Epithelial cell of proximal tubule (primary cell): ENCODE measurements at places on chromosomes 1 and 21. TPM values are rescaled to one million over a fixed set of nuclear protein-coding genes. Genes with fewer than 3 reads are reported as not detected.

TRIM63 gene
- total RNA-seq = not detected in 2 replicates

ARMH1 gene
- total RNA-seq = not detected in 2 replicates

SPATA6 gene
- total RNA-seq = 1.8 TPM in 2 replicates

FAM110D gene
- not detected in 2 replicates for total RNA-seq

GUCA2A gene
- total RNA-seq = not detected in 2 replicates

OLFML2B gene
- total RNA-seq = 1.7 and 9.0 TPM in 2 replicates

HAO2 gene
- total RNA-seq = not detected in 2 replicates

SLAMF9 gene
- total RNA-seq = not detected in 2 replicates

COL11A1 gene
- total RNA-seq = 3.3 and 8.2 TPM in 2 replicates

HUNK gene
- 1.6 and 2.8 TPM in 2 replicates for total RNA-seq

TTF2 gene
- 31.8 and 53.0 TPM in 2 replicates for total RNA-seq

RGS16 gene
- 0.36 and 0.81 TPM in 2 replicates for total RNA-seq

SHE gene
- total RNA-seq = under 0.01 TPM in 1 of 2 replicates, not detected in the other

CRP gene
- total RNA-seq = not detected in 2 replicates

- no peak for DNase-seq
These were observed 132.6 kb upstream of the CTTNBP2NL start for GRCh38 chr1:112263453-112263852.

DNA sequence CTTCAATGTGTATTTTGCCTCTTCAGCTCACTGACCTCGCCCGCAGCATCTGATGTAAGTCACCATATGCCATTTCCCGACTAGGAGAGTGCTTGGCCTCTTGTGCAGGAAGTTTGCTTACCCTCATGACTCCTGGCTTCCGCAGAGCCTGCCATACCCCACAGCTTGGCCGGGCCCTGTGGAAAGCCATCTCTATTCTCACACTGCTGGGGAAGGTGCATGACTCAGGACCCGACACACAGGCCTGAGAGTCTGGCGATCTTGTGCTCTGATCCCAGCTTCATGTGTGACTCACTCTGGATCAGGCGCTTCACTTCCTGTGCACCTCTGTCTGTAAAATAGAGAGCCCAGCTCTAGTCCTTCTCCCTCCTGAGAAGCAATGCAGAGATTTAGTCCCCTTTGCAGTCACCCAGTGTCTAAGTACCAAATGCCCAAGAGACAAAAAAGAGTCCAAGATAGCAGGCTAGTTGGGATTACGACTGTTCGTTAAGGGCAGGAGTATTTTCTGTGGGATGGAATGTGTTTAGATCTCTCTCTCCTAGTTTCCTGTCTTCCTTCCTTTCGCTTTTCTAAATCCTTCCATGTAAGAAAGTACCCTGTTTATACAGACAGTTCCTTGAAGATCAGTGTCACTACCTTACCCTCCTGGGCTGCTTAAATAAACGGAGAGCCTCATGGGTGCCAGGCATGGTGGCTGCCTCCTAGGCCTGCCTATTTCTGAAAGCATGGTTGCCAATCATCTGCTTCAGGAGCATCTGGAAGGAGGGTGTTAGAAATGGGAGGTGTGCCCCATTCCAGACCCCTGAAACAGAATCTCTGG lies 62.8 kb upstream of the KIF26B start:
- peak; percentile 90 for DNase-seq

DNA sequence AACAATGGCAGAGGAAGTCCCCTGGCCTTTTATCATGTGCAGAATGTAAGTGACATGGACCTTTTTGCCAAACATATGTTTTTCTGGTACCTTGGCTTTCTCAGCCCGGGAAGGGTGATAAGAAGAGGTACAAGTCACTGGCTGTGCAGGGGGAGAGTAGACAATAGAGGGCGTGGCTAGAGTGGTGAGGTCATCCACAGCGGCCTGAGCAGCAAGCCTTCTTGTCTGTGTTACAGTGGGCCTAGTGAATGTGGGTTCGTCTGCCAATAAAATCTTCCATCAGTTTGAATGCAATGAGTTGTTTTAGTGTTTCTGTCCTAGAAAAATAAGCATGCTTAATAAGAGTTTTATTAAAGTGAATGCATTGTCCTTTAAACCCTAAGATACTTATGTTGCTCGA lies 59.0 kb upstream of the PGD start:
- DNase-seq = no peak

- no peak for DNase-seq
These were observed 149.8 kb upstream of the TNR start for GRCh38 chr1:175893192-175893591.

DNA sequence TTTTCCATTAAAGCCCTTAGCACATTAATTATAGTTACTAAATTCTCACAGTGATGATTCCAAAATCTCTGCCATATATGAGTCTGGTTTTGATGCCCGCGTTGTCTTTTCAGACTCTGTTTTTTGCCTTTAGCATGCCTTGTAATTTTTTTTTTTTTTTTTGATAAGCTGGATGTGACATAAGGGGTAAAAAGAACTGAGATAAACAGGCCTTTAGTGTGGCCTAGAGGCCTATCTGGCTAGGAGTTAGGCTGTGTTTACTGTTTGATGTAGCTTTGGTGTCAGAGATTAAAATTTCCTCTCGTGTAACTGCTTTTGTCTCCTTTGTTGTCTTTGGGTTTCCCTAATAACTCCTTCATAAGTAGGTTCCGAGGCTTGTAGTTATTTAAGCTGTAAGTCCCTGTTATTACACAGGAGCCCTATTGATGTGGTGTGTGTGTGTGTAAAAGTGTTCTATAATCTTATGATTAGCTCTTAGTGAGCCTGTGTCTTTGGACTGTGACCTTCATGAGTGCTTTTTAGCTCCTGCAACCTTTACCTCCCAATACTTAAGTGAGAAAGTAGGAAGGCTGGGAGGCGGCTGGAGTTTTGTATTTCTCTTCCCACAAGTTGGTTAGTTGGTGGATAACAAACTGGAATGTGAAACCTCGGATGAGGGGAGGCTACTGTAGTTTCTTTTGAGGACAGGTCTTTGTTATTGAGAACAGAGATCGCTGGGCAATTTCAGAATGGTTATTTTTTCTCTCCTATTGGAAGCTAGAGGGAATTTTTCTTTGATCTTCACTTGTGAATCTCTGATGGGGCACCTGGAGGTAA lies 19.3 kb downstream of the HS2ST1 start:
- DNase-seq = no peak

GRCh38 chr1:226589008-226589733 lies 40.6 kb downstream of the STUM start:
- DNase-seq = no peak

DNA sequence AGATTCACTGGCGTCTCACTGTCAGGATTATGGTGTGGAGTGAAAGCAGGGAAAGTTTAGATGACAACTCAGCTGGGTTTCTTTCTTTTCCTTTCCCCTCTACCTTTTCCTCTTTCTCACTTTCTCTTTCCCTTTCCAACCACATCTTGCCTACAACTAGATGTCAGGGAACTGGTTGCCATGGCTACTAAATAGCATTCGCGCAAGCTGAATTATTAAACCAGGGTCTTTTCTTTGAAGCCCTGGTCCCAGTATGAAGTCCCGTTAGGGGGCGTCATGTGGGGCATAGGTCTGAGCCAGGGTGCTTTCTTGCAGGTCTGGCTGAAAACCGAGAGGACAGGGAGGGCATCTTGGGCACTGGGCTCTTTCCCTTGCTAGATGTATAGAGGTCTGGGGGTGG lies 168.4 kb upstream of the CACNA1E start:
- no peak for DNase-seq

- DNase-seq = no peak
These were observed 6.1 kb upstream of the EVA1C start for GRCh38 chr21:32406405-32406804.

DNA sequence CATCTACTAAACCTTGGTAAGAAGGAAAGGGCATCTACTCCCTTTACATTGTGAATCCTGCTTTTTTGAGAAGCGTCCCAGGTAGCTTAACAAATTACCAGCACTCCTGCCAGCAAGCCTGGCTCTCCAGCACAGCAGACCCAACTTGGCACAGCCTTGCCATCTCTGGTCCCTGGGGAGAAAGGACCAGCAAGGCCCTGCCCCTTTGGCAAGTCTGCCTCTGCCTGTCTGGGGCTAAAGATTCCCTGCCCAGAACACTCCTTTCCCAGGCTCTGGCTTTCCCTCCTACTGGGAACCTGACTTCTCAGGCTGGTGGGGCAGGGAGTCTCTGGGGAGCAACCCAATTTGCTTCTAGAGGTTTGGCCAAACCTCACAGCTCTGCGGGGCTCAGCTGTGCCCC lies 68.5 kb downstream of the ATP2B4 start:
- no peak for DNase-seq

DNA sequence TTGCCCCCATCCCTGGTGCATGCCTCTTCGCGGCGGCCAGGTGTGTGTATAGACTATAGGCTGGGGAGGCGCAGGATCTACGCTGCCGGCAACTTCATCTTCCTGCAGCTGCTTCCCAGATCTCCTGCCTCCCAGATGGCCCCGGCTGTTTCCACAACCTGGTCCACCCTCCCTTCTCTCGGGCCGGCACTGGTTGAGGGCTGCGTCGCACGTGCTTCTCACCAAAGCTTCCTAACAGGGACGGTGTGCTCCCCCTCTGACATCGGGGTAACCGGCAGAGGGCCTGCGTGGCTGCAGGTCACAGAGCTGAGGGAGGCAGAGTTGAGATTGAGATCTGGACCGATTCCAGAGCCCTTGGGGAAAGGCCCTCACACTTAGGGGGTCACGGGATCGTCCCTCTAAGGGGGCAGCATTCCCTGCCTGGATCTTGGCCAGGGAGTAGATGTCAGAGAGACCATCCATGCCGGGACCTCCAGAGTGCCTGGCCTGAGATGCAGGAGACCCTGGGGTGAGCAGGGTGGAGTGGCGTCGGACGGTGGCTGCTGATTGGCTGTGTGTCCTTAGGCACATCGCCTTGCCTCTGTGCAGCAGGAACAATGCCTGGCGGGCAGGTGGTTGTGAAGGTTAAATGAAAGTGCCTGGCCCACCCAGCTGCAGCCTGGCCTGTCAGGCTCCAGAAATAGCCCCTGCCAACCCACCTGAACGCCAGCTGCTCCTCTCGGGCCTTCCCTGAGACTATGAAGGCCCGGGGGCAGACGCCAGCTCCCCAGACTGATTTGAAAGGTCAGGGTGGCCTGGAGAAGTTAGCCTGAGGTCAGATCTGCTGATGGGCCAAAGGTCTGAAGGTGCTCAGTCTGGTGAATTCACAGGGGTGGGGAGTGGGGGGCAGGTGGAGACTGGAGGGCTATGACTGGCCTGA lies 6.1 kb upstream of the MASP2 start:
- no peak for DNase-seq

DNA sequence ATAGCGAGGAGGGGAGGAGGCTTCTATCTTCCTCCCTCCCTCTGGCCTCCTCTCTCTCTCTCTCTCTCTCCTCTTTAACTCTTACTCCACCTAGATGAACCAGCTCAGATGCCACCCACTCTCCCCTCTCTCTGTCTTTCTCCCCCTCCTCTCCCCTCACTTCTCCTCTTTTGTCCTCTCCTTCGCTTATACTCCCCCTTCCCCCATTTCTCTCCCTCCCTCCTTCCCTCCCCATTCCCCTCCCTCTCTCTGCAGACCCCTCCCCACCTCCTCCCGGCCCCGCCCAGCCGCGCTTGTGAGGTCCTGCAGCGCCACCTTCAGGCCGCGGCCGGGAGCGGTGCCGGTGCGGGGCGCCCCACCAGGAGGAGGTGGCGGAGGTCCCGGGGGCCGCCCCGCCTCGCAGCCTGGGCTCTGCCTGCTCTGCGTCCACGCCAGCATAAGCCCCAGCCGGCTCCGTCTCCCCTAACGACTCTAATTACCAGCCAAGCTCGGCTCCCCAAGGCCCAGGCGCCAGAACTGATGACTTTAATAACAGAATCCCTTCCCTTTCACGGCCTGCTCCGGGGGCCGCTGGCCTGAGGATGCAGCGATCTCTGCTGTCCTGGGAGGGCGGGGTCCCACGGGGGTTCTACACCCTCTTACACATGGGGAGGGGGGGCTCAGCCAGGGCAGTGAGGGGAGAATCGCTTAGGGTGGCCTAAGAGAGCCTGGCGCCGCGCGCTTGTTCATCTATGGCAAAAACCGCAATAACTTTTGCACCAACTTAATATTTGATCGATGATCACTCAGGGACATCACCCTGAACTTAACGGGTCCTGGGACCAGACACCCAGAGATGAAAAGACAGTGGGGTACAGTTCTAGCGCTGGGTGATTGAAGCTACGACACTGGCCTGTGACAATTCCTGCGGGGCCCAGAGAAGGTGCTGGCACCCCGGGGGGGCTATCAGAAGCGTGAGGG lies 637.3 kb downstream of the MATN1 start:
- DNase-seq = no peak

- DNase-seq = no peak
These were observed at the start of gene KCNA2 for GRCh38 chr1:110605901-110606656. Gene KCNA2, minus strand, starts transcription at chr1:110606358. Its CDS starts 1,576 bp downstream, at chr1:110604782.

- no peak for DNase-seq
These were observed 154.9 kb downstream of the GLUL start for GRCh38 chr1:182236651-182237077.

- no peak for DNase-seq
These were observed 74.9 kb upstream of the BCL10 start for GRCh38 chr1:85351202-85351828.

- DNase-seq = no peak
These were observed 57.5 kb upstream of the PRDM2 start for GRCh38 chr1:13642306-13643004.

DNA sequence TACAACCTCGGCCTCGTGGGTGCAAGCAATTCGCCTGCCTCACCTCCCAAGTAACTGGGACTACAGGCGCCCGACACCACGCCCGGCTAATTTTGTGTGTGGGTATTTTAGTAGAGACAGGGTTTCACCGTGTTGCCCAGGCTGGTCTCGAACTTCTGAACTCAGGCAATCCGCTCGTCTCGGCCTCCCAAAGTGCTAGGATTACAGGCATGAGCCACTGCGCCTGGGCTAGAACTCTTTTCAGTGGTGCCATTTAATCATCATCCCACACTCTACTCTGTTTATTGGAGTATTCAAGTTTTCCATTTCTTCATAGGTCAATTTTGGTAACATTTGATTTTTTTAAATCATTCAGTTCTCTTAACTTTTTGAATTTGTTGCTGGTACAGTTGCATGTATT lies 101.3 kb downstream of the DHRS3 start:
- DNase-seq = no peak

DNA sequence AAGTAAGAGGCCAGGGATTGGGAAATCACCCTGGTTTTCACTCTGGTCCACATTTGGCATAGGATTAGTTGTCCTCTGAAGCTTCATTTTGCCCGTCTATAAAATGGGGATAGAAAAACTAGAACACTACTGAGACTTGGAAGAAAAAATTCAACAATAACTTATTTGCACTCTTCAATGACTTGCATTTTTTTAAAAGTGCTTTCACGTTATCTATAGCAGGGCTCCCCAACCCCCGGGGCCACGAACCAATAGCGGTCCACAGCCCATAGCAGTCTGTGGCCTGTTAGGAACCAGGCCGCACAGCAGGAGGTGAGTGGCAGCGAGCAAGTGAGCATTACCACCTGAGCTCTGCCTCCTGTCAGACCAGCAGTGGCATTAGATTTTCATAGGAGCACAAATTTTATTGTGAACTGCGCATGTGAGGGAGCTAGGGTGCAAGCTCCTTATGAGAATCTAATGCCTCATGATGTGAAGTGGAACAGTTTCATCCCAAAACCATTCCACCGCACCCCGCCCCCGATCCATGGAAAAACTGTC lies 2.8 kb downstream of the KIAA1614 start:
- DNase-seq = no peak
